ENCODE measurements at places on chromosomes 3 and 15. TPM values are rescaled to one million over a fixed set of nuclear protein-coding genes. Genes with fewer than 3 reads are reported as not detected.

Gene ALDH1L1
- total RNA-seq, result 1.6 TPM

Gene MEX3B
- total RNA-seq, result 15.9 TPM

Gene SLC6A1
- 0.31 TPM for total RNA-seq

Gene ARL6IP5
- 30.1 TPM for total RNA-seq

DNA sequence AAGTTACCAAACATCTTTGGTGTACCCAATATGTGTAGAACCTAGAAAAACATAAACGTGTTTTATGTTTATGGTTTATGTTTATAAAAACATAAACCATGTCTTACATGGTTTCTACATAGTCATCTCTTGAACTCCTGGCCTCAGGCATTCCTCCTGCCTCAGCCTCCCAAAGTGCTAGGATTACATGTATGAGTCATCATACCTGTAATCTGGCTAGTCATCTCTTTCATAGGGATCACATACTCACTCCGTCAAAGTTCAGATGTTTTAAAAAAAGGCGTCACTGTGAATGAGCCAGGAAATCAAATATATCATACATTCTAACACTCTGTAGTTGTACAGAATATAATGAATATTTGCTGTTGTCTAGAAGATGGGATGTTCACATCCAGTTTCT lies 178.6 kb downstream of the CPNE4 start:
- no peaks in the 10 kb centered on the region for H3K27me3 ChIP-seq
- no peak overlapping the region for H3K27ac ChIP-seq
- no peak overlapping the region for H3K4me3 ChIP-seq
- no peaks in the 10 kb centered on the region for H3K4me1 ChIP-seq
- H3K36me3 ChIP-seq, result no peaks in the 10 kb centered on the region
- no peak for DNase-seq

DNA sequence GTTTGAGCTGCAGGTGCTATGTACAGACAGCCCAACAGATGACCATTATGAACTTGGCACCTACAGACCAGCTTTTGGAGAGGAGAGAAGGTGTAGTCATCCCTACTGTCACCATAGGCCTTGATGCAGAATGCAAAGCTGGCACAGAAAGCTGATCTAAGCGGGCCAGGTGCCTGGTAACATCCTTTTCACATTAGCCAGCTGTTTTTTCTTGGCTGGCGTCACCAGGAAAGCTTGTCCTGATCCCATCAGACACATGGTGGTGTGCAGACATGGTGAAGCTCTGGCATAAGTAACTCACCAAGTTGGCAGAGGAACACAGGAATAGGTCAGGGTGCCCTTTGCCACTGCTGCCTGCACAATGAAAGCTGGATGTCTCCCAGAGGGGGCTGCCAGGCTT lies 97.2 kb upstream of the MB21D2 start:
- H3K36me3 ChIP-seq, result no peaks in the 10 kb centered on the region
- no peak overlapping the region for H3K27ac ChIP-seq
- H3K4me3 ChIP-seq, result no peak overlapping the region

DNA sequence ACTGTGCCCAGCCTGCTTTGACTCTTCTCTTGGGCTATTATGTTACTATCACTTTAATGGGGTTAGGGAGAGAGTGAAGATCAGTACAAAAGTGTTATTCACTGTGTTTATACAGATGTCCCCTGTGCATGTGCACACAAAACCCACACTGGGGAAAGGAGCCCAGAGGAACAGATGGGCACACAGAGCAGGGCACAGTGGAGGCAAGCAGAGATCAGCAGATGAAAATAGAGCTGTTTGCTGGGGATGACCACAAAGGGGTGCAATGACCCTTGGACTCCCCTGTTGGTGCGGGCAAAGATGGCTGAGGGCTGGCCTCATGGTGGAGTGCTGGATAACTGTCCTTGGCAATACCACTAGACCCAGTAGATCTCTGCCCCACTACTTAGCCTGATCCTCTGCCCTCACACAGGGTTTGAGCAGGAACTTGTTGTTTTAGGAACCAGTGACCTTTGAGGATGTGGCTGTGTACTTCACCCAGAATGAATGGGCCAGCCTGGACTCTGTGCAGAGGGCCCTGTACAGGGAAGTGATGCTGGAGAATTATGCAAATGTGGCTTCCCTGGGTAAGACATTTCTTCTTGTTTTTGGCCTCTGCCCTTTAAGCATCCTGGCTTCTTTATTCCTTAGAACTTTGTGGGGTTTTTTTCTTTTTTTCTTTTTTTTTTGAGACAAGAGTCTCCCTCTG lies 5.3 kb downstream of the ZNF620 start:
- no peak for DNase-seq
- peaks cover 16% of the 10 kb centered on the region for H3K36me3 ChIP-seq
- no peak overlapping the region for H3K4me3 ChIP-seq
- no peaks in the 10 kb centered on the region for H3K4me1 ChIP-seq

GRCh38 chr3:187120326-187120725 lies 19.0 kb downstream of the RPL39L start:
- no peaks in the 10 kb centered on the region for H3K36me3 ChIP-seq
- no peak overlapping the region for H3K27ac ChIP-seq
- no peak for DNase-seq
- H3K4me1 ChIP-seq, result no peaks in the 10 kb centered on the region
- no peak overlapping the region for H3K4me3 ChIP-seq
- H3K27me3 ChIP-seq, result no peaks in the 10 kb centered on the region

DNA sequence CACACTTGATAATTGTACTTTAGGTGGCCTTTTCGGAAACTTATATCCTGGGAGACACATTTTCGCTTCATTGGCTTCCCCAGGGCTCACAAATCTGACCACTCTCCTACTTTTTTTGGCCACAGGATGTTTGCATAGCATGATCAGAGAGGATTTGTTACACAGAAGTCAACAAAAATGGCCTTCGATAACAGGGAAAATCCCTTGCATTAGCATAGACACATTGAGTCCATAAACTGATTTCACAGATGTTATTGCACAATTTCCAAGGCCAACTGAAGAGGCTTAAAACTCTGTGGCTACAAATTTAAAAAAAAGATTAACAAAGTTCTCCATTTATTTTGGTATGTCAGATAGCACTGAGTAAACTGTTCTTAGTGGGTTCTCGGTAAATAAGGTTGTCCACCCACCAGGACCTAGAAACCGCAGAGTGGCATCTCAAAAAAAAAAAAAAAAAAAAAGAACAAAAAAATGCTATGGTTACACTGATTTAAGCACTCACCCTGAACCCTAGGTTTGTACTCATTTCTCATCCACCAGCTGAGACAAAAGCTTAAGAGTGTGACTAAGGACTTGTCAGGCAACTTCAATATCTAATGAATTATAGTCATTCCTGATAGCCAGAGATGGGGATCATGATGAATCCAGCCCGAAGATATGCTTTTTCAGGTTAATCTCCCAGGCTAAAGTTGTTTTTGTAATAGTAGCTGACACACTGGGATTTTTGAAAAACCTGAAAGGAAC lies 188.9 kb upstream of the SYNPR start:
- no peak overlapping the region for H3K27ac ChIP-seq
- no peaks in the 10 kb centered on the region for H3K27me3 ChIP-seq
- H3K4me3 ChIP-seq, result no peak overlapping the region
- no peaks in the 10 kb centered on the region for H3K36me3 ChIP-seq
- DNase-seq, result no peak

- no peaks in the 10 kb centered on the region for H3K27me3 ChIP-seq
- no peaks in the 10 kb centered on the region for H3K36me3 ChIP-seq
- no peak overlapping the region for H3K27ac ChIP-seq
Observed at GRCh38 chr3:132246212-132246611, 71.0 kb upstream of the ACP3 start.

All from H1 (cell line).